Renal cortex interstitium (tissue), 15 donors: ENCODE measurements at places on chromosomes 1 and 21. TPM values are rescaled to one million over a fixed set of nuclear protein-coding genes. Genes with fewer than 3 reads are reported as not detected.
A peak's percentile ranks its signal among the peaks of the same experiment; 100 is the strongest.

CLDN8 gene
- polyA plus RNA-seq: 46.3 TPM

DNA sequence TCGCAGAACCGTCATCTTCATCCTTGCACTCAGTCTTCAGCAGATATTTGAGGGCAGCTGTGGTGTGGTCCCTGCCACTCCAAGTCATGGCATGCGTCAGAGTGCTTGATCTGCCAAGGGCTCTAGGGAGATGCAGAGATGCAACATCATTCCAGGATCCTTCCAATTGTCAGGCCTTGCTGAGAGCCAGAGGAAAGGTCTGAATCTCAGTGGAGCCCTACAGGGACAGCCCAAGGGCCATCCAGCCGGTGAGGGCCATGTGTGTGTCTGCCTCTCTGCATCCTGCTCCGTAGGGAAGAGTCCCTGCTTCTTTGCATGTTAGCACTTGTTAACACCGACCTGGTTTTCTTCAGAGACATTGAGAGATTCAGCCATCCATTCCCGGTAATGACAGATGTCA is 17.6 kb downstream of the MAPKAPK2 start:
- DNase-seq: no peak

GRCh38 chr1:59480188-59480888 is 183.4 kb downstream of the FGGY start:
- no peak for DNase-seq

TMEM82 gene
- 4.1 TPM for polyA plus RNA-seq

- no peak for DNase-seq
Observed at GRCh38 chr1:9410737-9411297, 118.1 kb downstream of the SPSB1 start.

DNA sequence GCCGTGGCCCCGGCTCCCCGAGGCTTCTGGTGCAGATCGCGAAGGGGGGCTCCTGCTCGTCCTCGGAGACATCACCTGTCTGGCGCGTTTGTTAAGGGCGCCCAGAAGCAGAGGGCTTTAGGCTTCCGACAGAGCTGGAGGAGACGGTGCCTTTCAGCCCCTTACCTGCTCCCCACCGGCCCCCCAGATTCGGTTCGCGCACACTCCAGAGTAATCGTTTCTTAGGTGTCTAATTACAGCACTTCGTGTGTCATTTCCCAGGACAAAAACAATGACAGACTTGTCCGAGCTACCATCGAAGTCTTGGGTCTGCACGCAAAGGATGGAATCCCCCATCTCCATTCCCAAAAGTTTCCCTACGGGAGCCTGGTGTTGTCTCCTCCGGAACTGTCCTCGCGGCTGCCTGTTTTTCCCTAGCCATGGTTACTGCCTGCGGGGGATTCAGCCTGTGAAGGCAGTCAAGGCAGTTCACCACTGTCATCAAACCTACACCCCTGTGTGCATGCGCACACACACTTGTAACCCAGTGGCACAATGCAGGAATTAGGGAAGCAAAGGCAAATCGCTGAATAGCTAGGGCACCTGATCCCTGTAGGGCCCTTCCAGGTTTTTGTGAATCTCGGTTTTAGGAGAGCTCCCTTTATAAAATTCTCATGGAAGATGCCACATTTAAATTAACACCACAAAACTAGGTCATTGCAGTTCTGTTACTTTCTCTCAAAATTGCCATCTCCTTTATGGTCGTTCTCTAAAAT is 738 bp upstream of the CDC42BPA start:
- DNase-seq: peak; percentile 73

GRCh38 chr1:33966346-33967141 is 102.7 kb downstream of the HMGB4 start:
- DNase-seq: no peak

- DNase-seq: no peak
Observed at GRCh38 chr1:214641214-214641895, 38.4 kb downstream of the CENPF start.

DNA sequence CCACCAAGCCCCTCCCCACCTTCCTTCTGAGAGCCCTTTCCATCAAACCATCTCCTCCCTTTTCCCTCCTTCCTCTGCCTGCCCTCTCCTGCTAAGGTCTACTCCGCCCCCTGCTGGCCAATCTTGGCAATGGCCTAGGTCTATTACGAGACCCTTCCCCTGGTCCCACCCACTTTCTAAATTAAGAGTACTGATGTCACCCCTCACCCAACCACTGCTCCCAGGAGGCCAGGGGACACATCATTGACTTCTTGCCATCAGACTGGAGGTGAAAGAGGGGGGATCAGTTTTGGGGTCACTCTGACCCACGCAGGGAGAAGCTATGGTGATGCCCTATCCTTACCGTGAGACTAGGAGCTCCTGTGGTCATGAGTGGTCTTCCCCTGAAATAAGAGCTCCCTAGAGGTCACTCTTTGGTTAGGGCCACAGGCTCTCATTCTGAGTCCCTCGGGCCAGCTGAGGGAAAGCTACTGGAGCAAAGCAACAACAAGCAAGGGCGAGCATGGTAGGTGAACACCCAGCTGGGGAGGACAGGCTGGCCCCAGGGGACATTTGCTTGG is 34.6 kb upstream of the S100A7 start:
- peak; percentile 44 for DNase-seq

GRCh38 chr1:94621802-94622201 is 80.2 kb upstream of the F3 start:
- no peak for DNase-seq

DNA sequence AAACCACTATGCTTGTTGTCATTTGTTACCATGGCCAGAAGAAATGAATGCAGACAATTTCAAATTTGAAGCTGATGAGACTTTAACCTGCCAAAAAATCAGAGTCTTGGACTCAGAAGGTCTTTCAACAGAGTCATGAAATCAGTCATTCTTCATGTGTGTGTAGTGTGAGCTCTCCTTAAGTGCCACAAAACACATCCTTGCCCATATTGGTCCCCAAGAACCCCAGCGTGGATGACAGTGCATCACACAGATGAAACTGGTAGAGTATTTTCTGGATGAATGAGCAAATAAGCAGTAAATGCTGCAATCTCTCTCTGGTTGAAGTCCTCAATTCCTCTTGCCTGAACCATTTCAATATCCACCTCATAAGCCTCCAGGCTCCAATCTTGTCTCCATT is 28.7 kb upstream of the ETS2 start:
- DNase-seq: no peak

DNA sequence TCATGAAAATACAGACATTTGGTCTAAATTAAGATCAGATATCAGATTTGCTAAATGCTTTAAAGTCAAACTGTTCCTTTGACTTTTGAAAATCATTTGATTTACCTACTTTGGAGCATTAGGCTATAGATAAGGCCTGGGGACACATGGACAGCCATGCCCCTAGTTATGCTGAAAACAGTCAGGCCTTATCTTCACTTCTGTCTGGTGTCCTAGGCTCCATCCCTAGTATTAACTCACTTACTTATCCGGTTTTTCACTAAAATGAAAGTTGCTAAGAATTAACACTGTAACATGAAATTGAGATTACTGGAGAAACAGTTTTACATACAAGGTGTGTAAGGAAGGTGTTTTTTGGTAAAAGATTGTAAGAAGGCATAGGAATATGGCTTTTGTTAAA is 4.5 kb upstream of the CATSPERE start:
- no peak for DNase-seq

PTAFR gene
- 2.7 TPM for polyA plus RNA-seq

WNT4 gene
- 9.9 TPM for polyA plus RNA-seq

GRCh38 chr1:17611991-17612390 is 72.5 kb downstream of the ARHGEF10L start:
- DNase-seq: no peak
